Colonic mucosa (tissue), 4 donors: ENCODE measurements at places on chromosomes 6 and 20. TPM values are rescaled to one million over a fixed set of nuclear protein-coding genes. Genes with fewer than 3 reads are reported as not detected.

The CRYBG1 gene
- 102 TPM for total RNA-seq

The ELOVL2 gene
- total RNA-seq = 0.11 TPM

The EYS gene
- total RNA-seq = 0.64 TPM

DNA sequence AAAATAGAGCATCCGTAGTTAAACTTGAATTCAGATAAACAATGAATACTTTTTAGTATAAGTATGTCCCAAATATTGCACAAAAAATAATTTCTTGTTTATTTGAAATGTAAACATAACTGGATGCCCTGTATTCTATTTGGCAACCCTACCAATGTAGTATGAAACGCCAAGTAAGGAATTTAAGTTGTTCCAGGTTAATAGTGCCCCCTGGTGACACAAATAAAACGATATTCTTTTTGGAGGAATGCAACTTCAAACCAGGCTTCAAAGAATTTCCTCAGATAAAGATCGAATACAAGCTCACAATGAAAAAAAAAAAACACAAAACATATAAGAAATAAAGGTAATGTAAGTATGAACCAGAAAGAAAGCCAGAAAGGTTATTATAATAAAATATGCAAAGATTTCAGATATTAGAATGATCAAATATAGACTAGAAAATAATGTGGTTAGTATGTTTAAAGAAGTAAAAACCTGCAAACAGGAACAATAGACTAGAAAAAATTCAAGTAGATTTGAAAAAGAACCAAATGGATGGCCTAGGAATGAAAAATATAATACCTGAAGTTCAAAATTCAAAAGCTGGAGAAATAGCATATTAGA lies 18.4 kb upstream of the AKAP7 start:
- DNase-seq = peak; percentile 34
- no peaks in the 10 kb centered on the region for H3K27me3 ChIP-seq
- H3K4me3 ChIP-seq = no peak overlapping the region
- H3K4me1 ChIP-seq = no peaks in the 10 kb centered on the region
- no peaks in the 10 kb centered on the region for H3K36me3 ChIP-seq

- H3K36me3 ChIP-seq = no peaks in the 10 kb centered on the region
- H3K27me3 ChIP-seq = no peaks in the 10 kb centered on the region
- peaks cover 5% of the 10 kb centered on the region for H3K4me1 ChIP-seq
- H3K4me3 ChIP-seq = no peak overlapping the region
Observed at GRCh38 chr6:110421749-110422443, 6.5 kb upstream of the DDO start.

DNA sequence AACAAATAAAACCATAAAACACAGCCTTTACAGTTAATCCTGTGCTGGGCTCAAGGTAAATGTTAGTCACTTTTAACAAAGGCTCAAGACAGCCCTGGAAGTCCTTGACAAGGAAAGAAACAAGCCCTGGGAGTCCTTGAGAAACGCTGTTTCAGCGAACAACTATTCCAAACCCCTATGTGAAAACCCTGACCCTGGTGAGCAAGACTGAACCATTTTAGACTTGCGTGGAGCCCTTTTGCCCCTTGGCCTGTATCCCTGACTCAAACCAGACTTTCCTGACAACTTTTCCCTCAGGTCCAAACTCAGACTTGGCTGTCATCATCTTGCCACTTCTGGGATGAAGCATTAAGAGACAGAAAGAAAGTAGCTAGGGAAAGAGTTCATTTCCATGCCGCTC lies 180.4 kb downstream of the AIG1 start:
- H3K4me1 ChIP-seq = no peaks in the 10 kb centered on the region
- no peak for DNase-seq
- no peak overlapping the region for H3K4me3 ChIP-seq
- no peak overlapping the region for H3K27ac ChIP-seq
- H3K27me3 ChIP-seq = no peaks in the 10 kb centered on the region

- H3K4me3 ChIP-seq = peak overlapping the region; percentile 44
- peak; percentile 87 for DNase-seq
- H3K4me1 ChIP-seq = no peaks in the 10 kb centered on the region
Observed at GRCh38 chr20:266596-267562, 9.4 kb downstream of the DEFB132 start.

GRCh38 chr6:137919837-137920730 lies 53.0 kb downstream of the TNFAIP3 start:
- H3K27me3 ChIP-seq = no peaks in the 10 kb centered on the region
- no peaks in the 10 kb centered on the region for H3K4me1 ChIP-seq
- no peaks in the 10 kb centered on the region for H3K36me3 ChIP-seq
- H3K4me3 ChIP-seq = no peak overlapping the region
- no peak overlapping the region for H3K27ac ChIP-seq

GRCh38 chr6:70684794-70685493 lies 17.3 kb downstream of the SMAP1 start:
- peak; percentile 32 for DNase-seq
- no peak overlapping the region for H3K4me3 ChIP-seq
- H3K36me3 ChIP-seq = no peaks in the 10 kb centered on the region
- no peaks in the 10 kb centered on the region for H3K27me3 ChIP-seq
- H3K4me1 ChIP-seq = no peaks in the 10 kb centered on the region
- no peak overlapping the region for H3K27ac ChIP-seq

GRCh38 chr6:12546410-12547002 lies 170.1 kb upstream of the PHACTR1 start:
- peaks cover 3% of the 10 kb centered on the region for H3K4me1 ChIP-seq
- H3K4me3 ChIP-seq = no peak overlapping the region
- no peaks in the 10 kb centered on the region for H3K36me3 ChIP-seq
- peak overlapping the region; percentile 44 for H3K27ac ChIP-seq

DNA sequence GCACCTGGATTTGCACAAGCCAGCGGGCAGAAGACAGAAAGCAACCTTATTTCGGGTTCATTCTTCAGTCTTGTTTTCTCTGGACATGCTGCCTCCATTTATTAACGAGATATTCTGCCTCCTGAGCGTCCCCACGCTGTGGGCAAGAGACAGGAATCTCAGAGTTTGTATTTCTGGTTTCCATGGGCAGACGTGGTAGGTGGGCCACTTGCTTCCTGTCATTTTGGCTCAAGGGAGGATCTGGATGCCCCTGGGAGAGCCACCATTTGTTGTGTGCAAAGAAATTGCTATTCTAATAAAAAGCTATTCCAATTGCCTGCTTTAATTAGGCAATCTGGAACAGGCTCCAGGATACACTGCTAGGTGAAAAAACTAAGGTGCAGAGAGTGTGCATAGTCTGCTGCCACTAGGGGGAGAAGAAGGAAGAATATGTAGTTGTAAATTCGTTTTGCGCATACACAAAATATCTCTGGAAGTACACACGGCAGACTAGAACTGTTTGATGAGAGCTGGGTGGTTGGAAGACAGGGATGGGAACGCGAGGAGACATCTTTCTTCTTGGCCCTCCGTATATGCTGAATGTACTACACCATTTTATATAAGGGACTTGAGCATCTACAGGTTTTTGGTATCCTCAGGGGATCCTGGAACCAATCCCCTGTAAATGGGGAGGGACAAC lies 30.1 kb upstream of the SLC16A10 start:
- no peak overlapping the region for H3K27ac ChIP-seq
- no peak for DNase-seq
- H3K27me3 ChIP-seq = no peaks in the 10 kb centered on the region
